ENCODE measurements at places on chromosomes 5 and 9.

- no peak for DNase-seq
Observed at GRCh38 chr9:129851821-129852220, 16.6 kb downstream of the USP20 start.

DNA sequence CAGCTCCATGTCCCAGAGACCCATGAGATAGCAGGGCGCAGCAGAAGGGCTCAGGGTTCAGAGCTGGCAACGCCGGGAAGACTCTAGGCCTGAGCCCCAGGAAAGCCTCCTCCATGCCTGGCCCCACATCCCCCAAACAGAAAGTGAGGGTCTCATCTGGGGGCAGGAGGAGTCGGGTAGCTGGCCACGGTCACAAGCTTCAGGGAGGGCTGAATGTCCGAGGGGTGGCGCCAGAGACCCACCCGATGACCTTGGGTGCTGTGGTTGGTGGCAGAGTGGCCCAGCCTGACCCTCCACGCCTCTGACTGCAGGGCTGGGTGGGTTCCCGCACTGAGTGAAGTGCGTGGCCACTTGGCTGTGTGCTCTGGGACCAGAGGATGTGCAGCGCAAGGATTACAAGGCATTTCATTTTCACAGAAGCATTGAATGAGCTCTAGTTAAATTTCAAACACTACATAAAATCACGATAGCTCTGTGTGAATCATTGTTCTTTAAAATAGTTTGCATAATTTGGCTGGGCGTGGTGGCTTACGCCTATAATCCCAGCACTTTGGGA, 3.0 kb downstream of the C8G start:
- peak; percentile 73 for DNase-seq

GRCh38 chr9:119951090-119951489, 581.9 kb upstream of the BRINP1 start:
- no peak for DNase-seq

DNA sequence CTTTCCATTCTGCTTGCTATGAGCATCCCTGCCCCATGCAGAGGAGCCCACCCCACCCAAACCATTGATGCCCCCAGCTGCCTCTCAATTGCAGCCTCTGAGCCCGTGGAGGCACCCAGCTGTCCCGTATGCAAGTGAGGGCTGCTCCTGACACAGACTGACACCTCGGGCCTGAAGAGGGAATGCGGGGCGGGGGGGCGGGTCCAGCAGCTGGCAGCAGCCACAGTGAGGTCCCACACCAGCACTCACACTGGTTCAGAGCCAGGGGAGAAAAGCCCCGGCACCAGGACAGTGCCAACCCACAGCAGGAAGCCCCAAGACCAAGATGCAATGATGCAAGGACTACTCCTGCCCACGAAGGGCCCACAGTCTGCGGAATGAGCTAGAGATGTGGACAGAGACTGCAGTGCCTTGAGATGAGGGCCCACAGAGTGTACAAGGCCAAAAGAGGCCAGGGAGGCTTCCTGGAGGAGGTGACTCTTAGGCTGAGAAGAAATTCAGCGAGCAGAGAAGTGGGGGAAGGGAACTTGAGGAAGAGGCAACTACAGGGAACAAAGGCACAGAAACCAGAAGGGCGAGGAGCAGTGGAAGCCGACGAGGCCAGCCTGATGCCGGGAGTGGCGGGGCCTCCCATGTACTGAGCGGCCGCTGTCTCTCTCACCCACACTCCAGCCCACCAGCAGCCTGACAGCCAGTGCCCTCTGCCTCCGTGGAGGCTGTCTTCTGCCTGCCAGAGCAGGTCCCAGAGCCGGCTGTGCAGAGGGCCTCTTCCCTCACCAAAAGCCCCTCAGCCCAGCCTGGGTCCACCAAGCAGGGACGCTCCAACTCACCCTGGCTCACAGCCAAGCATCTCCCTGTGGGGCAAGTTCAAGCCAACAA, 9.2 kb downstream of the EEIG1 start:
- no peak for DNase-seq

DNA sequence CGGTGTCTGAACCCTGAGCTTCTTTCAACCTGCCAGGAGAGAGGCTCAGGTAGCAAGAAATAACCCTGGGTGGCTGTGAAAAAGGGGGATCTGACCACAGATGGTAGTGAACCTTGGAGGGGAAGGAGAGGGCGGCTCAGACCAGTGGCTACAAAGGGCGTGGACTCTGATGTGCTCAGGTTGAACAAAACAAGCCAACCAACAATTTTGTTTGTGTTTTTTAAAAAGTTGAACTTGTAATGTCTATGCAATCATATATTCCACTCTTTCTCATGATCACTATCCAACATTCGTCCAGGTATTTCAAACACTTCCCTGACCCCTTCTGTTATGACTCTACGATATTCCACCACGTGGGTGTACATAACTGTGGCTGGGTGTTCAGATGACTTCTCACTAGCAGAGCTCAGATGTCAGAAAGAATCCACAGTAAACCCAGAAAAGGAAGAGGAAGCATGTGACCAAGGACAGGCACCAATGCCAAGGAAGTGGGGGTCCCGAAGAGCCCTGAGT, 20.0 kb downstream of the PTPN3 start:
- DNase-seq: no peak

GRCh38 chr5:5181650-5182324, 41.7 kb downstream of the ADAMTS16 start:
- DNase-seq: no peak

DNA sequence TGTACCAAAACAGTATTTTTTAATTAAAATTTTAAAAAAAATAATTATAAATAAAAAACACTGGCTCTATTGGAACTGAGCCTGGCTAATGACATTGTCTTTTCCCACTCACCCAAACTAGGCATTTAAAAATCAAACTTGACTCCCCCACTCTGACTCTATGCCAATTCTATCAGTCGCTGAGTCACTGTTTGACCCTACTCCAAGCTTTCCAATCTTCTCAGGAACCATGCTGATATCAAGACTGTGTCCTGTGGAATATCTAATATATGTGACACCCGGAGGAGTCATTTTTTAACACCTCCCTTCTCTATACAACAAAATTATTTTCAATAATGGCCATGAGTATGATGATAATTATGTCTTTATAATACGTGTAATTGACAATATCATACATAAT, 171.6 kb upstream of the RASEF start:
- no peak for DNase-seq

GRCh38 chr9:16075696-16076095, 522.9 kb downstream of the CCDC171 start:
- no peak for DNase-seq

DNA sequence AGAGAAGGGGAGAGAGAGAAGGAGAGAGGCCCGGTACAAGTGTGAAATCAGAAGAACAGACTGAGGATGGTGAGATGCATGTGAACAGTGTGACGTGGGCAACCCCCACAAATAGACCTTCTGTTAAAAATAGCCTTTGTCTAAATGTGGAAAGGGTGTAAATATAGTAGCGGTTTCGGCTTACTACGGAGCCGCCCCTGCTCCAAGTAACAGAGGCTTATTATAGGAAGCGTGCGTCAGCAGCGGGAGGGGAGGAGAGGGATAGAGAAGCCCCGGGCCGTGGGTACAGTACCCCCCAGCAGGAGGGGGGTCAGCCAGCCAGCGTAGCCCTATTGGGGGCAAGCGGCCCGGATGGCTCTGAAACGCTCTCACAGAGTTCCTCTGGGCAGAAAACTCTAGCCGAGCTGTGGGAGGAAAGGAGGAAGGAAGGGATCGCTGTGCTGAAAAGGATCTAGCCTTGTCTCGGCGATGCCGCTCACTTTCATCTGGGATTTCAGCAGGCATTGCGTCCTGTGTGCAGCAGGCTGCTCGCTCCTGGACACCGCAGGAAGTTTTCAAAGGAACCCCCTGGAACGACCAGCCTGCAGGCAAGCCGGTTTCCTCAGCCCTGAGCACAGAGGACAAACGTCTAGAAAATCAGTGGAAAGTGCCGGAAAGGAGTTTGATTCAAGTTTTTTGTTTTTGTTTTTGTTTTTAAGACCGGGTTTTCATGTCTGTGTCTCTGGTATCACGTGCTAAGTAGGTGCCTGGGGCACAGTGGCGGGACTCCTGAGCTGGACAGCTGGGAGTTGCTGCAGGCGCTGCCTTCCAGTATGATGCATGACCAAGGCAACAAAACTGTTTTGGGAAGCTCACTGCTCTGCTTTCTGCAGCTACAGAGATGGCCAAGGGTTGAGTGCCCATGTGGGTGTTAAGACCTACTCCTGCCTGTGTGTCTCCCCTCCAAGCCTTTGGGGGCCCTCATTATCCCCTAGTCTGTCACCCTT, 146.6 kb downstream of the SEC61B start:
- peak; percentile 34 for DNase-seq

DNA sequence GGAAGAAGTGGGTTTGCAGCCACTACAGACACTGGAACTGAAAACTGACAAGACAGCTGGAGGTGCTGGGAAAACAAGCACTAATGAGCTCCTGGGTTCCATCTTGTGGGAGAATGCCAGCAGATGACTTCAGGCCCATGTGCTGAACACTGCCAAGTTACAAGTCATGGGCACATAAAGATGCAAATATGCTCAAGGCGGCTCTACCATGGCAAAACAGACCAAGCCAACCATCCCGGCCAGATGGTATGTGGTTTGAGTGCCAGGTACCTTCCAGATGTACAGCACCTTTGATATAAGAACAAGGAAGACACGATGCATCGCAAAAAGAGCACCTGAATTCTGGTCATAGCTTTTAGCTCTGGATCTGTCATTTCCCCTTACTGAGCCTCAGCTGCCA, 19.9 kb downstream of the TNFSF8 start:
- no peak for DNase-seq

DNA sequence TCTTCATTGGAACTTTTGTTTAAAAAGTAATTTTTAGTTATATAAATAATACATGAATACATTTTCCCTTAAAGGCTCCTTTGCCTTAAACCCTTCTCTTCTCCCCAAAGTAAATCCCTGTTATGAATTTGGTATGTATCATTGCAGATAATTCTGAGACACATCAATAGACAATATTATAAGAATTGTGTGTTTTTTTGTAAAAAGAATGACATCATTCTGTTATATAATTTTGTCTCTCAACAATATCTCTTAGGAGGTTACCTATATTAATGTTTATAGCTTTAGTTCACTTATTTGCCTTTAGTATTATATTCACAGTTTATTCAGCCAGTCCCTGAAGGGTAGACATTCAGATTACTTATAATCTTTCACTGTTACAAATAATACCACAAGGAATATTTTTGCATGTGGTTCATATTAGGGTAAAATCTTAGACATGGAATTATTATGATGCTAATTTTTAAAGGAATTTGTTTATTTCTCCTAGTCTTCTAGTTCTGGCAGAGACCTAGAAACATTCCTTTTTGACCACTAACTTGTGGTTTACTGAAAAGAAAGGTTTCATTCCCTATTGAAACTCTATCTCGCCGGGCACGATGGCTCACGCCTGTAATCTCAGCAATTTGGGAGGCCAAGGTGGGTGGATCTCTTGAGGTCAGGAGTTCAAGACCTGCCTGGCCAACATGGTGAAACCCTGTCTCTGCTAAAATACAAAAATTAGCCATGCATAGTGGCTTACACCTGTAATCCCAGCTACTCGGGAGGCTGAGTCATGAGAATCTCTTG, 105.6 kb downstream of the KCTD16 start:
- no peak for DNase-seq

DNA sequence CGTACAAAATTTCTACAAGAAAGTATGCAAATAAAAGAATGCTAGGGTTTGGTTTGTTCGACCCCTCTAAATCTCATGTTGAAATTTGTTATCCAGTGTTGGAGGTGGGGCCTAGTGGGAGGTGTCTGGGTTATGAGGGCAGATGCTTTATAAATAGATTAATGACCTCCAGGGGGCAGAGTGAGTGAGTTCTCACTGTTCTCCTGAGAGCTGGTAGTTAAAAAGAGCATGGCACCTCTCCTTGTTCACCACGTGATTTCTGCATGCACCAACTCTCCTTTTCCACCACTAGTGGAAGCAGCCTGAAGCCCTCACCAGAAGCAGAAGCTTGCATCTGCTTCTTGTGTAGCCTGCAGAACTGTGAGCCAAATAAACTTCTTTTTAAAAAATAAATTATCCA, 50.4 kb upstream of the FAM170A start:
- no peak for DNase-seq

DNA sequence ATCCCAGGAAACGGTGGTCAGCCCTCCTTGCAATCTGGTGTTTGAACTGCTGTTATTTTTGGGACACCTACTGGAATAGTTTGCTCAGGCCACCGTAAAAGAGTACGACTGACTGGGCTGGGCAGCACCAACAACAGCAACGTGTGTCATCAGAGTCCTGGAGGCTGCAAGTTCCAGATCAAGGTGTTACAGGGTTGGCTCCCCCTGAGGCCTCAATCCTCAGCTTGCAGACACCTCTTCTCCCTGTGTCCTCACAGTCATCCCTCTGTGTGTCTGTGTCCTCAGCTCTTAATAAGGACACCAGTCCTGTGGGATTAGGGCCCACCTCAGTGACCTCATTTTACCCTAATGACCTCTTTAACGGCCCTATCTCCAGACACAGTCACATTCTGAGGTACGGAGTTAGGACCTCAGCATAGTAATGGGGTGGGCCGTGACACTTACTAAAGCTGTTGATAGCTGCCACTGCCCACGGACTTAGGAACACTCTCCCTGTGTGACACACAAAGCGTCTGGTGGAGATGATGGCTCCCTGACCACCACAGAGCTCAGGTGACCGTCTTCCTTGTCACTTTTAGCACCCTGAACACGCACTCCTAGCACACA, 16.8 kb downstream of the GLT6D1 start:
- DNase-seq: no peak

- no peak for DNase-seq
Observed at GRCh38 chr9:128805661-128806060, 12.6 kb upstream of the ENDOG start.

DNA sequence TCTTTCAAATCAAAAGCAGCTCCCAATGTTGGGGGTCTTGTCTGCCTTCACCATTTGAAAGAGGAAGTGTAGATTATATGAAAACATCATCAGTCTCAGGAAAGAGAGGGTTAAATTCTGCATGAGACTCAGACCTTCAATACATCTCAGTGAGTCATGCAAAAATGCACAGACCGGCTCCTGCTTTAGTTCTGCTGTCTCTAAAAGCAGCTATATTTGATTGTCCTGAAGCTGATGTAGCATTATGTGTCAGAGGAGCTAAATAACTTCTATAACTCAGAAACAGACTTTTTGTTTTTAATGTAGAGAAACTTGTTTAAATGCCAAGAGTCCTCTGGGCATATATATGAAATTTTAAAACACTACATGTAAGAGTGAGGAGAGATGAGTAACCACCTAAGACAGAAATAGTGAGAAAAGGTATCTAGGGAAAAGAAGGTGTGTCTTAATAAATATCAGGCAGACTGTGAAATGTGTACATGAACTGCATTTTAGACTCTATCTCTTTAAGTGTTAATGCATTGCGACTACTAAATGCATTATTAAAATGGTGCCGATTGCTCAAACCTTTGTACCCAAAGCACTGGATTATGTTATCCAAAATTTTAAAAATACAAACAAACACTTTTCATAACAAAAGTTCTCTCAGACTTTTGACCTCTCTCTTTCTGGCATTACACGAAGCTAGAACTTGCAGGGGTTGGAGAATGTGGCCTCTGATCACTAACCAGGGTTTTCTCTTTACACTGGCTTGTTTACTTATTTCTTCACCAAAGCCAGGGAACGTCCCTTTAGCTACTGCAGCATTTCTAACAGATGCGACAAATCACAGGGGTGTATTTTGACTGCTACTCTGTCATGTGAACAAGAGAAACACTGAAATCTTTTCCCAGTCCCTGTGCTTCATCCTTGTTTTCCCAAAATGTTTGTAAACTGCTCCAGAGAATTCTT, 302.3 kb downstream of the ARL15 start:
- no peak for DNase-seq

All from nephron progenitor cell (in vitro differentiated cells).